Ureter (tissue), 1 donor: ENCODE measurements at places on chromosomes 16 and 17. TPM values are rescaled to one million over a fixed set of nuclear protein-coding genes. Genes with fewer than 3 reads are reported as not detected.

The TNFRSF17 gene
- 2.2 TPM for total RNA-seq

The FOXJ1 gene
- total RNA-seq: 2.5 TPM

The OR3A3 gene
- total RNA-seq: not detected

The SPEM1 gene
- not detected for total RNA-seq

The GSG1L gene
- 0.21 TPM for total RNA-seq

The ACSM3 gene
- 30.6 TPM for total RNA-seq

The ICAM2 gene
- 39.0 TPM for total RNA-seq

The PIMREG gene
- total RNA-seq: 0.42 TPM

The PRSS33 gene
- total RNA-seq: not detected

The TBC1D3I gene
- total RNA-seq: 2.1 TPM

The PRAC2 gene
- not detected for total RNA-seq

The SYNRG gene
- total RNA-seq: 65.4 TPM

The CCL13 gene
- 2.1 TPM for total RNA-seq

The SULT1A4 gene
- 3.3 TPM for total RNA-seq

The RCVRN gene
- not detected for total RNA-seq

The SRCIN1 gene
- 22.6 TPM for total RNA-seq

The ATP6V0D1 gene
- 89.2 TPM for total RNA-seq

The DNASE1 gene
- 18.0 TPM for total RNA-seq

The WNT9B gene
- 1.1 TPM for total RNA-seq

The TRIM25 gene
- total RNA-seq: 118 TPM

The CFAP97D1 gene
- total RNA-seq: not detected

The MPO gene
- total RNA-seq: 0.23 TPM

The LRRC37A gene
- 7.7 TPM for total RNA-seq

The SLC13A2 gene
- 0.62 TPM for total RNA-seq

The TOX3 gene
- 32.5 TPM for total RNA-seq

The CCL3 gene
- 0.78 TPM for total RNA-seq

The TBC1D3C gene
- total RNA-seq: not detected

The ZSCAN10 gene
- not detected for total RNA-seq

The PPP1R27 gene
- not detected for total RNA-seq

The GCGR gene
- not detected for total RNA-seq

The NARF gene
- total RNA-seq: 48.2 TPM

The ZFP3 gene
- 9.1 TPM for total RNA-seq

The HBA1 gene
- 82.1 TPM for total RNA-seq

The MYH1 gene
- total RNA-seq: 0.05 TPM
